ENCODE measurements at places on chromosomes 6 and 20.

- DNase-seq = no peak
Measured at GRCh38 chr6:72424476-72424875, 197.4 kb upstream of the KCNQ5 start.

GRCh38 chr20:37543828-37544227 is 16.2 kb upstream of the BLCAP start:
- no peak for DNase-seq

GRCh38 chr6:61586934-61587537 is 699.0 kb downstream of the KHDRBS2 start:
- DNase-seq = no peak

DNA sequence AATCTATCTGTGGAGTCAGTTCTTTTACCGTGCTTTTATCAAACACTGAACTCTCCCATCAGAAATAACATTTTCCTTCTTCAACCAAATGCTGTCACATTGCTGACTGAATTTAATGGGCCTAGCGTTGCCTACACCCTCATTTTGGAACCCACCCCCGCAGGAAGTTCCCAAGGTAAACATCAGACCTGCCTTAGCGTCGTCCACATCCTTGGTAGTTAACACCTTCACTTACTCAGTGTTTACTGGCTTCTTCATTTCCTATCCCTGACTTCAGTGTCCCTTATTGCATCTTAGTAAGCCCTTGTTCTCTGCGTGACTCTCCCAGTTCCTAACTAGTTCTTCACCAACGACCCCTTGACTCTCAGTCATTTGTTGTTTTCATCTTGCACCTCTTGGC is 491.4 kb upstream of the SOX4 start:
- DNase-seq = no peak

DNA sequence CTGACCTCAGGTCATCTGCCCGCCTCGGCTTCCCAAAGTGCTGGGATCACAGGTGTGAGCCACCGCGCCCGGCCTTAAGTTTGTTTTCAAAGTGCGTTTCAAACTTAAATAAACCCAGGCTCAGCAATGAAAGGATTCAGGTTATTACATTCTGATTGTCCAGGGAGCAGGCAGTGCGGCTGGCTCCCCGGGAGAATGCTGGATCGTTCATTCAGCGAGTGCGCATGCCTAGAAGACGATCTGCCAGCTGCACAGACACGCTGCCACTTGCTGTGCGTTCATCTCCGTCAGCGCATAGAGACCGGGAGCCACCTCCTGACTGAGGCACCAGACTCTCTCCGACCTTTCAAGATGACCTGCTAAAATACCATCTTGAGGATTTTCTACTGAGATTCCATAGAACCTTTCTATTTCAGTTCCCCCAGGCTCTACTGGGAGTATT is 163.9 kb upstream of the ZNF217 start:
- no peak for DNase-seq

GRCh38 chr6:39226639-39227329 is 2.5 kb downstream of the KCNK5 start:
- no peak for DNase-seq

- DNase-seq = no peak
Measured at GRCh38 chr6:5707281-5708045, 299.3 kb downstream of the NRN1 start.

GRCh38 chr6:121533321-121533841 is 97.9 kb downstream of the GJA1 start:
- no peak for DNase-seq

- DNase-seq = no peak
Measured at GRCh38 chr20:34850969-34851368, 21.7 kb downstream of the GGT7 start.

DNA sequence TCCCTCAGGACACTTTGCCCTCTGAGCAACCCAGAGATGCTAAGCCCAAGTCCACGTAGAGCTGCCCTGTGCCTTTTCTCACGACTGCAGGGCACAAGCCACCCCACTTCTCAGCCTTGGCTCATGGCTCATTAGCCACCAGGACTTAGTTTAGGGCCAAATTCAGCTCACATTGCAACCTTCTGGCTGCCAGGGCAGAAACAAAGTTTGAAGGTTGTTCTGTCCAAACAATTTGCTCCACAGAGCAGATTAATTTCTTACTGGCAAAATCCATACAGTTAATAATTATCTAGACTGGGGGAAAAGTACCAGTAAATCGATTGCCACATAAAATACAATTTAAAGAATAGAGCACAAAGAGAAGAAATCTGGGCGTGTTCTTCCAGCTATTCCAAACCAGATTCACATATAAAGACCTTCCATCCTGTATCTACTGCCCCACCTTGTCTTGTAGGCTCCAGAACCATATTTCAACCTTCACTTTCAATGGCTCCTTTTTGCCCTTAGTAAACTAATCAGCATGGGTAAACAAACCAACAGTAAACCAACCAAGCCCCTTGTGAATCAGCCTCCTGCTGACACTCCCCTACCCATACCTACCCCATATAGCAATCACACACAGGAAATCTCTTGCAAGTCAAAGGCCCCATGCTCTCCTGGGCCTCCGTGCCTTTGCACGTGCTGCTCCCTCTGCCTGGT is 101.9 kb downstream of the QRSL1 start:
- no peak for DNase-seq

- no peak for DNase-seq
Measured at GRCh38 chr6:31776485-31776988, 591 bp downstream of the VWA7 start.

DNA sequence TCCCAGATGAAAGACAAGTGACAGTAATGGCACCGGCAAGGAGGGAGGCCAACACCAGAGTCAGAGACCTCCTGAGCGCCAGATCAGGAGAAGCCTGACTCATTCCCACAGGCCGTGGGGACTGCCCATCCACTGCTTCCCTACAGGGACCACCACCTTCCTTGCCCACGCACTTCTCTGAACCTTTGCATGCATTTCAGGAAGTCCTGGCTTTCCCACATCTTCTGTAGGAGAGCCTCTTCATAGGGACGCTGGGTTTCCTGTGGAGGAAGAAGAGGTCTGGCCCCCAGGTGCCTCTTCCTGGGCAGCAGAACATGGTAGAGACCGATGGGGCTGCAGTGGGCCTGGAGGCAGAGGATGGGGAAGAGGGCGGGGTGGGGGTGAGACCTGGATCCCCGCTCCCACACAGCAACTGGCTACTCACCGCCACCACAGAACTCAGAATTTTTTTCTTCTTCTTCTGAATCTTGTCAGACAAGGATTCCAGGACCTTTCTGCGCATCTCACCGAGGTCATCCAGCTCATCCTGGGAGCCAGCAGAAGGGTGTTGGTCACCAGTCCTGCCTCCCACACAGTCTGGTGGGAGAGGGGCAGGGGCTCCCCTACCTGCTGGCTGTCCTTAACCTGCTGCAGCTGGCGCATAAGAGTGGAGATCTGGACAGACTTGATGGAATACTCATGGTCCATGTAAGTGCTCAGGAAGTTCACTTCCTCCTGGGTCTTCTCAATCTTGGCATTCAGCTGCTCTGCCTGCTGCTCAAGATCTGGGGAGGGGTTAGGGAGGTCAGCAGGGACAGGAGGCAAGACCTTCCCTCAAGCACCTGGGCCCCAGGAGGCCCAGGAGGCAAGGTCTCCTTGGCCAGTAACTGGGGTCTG is 13.7 kb downstream of the C20orf96 start:
- DNase-seq = no peak

DNA sequence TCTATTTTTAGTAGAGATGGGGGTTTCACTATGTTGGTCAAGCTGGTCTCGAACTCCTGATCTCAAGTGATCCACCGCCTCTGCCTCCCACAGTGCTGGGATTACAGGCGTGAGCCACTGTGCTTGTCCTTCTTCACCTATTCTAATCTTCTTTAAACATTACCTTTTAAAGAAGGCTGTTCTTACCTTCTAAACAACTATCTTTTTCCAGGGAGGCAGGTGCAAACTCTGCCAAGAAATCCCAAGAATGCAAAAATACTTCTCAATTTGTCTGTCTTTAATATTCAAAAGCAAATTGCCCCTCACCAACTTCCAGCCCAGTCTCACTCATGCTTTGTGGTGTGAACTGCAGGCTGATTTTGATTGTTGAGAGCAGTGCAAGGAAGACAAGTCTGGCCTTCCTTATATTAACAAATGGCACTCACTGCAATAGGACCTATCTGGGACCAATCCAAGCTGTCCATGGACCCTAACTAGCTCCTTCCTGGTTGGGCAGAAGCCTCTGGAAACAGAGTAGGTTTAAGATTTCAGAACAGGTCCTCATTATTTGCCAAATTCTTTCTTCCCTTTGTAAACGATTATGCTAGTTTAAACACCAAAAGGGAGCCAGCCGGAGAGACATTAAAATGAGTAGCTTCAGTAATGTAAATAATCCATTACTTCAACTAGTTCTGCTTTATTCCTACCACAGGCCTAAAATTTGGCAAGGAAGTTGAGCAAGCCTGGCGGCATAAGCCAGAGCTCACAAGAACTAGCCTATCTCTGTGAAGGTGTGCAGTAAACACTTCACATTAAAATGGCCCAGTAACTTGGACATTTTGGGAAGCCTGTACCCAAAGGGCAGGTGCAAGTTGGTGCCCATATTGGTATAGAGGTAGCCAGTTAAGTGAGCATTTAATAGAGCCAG is 1.6 kb downstream of the SCAND1 start:
- no peak for DNase-seq

DNA sequence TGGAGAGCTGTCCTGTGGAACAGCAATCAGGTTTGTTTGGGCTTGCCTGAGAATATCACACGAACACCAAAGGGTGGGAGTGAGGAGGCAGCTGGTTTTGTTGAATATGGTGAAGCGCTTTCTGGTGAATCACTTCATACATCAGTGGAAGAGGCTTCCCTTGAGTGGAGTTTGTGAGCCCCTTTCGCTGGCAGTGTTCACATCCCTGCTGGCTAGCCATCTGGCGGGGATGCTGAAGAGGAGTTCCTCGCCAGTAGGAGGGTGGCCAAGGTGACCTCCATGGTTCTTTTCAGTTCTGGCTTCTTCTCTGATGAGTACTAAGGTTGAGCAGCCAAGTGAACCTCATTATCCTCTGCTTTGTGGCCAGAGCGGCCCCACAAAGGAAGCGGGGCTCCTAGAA is 37.7 kb upstream of the RNF8 start:
- DNase-seq = no peak
